ENCODE measurements at places on chromosomes 1 and 21.

- DNase-seq, result no peak
Measured at GRCh38 chr1:218817691-218818465, 355.8 kb upstream of the LYPLAL1 start.

GRCh38 chr21:17455451-17455850, 57.4 kb upstream of the CXADR start:
- DNase-seq, result no peak

GRCh38 chr21:30058928-30059327, 107.7 kb downstream of the CLDN17 start:
- DNase-seq, result no peak

DNA sequence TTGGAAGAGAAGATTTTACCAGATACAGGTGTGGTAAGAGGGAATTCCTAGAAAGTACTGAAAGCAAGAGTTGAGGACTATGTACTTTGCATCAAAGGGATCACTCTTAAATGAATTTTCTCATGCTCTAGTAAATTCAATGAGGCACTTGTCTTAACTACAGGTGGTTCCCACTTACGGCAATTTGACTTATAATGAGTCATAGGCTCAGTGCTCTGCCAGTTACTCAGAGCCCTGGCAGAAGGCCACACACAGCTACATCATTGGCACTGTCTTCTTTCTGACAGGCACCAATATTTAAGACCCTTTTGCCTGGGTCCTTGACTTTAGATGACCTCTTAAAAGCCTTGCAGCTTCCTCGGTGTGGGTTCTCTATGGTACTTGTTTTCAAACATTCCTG, 15.9 kb upstream of the ADAMTS5 start:
- DNase-seq, result no peak

DNA sequence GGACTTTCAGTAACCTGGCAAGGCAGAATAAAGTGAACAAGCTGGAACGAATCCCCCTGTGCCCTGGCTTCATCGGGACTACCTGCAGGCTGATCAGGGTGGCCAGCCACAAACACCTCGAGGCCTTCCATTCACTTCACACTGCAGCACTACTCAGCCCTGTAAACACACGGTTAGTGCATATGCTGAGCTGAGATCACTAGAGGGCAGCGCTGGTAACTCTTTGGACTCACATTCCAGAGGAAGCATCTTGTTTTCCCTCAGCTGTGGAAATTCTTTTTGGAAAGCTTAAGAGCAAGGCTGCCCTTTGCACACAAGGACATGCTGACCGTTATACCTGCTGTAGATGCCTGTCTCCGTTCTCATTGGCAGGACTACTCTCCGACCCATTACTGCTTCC, 32.1 kb downstream of the PCSK9 start:
- DNase-seq, result no peak

DNA sequence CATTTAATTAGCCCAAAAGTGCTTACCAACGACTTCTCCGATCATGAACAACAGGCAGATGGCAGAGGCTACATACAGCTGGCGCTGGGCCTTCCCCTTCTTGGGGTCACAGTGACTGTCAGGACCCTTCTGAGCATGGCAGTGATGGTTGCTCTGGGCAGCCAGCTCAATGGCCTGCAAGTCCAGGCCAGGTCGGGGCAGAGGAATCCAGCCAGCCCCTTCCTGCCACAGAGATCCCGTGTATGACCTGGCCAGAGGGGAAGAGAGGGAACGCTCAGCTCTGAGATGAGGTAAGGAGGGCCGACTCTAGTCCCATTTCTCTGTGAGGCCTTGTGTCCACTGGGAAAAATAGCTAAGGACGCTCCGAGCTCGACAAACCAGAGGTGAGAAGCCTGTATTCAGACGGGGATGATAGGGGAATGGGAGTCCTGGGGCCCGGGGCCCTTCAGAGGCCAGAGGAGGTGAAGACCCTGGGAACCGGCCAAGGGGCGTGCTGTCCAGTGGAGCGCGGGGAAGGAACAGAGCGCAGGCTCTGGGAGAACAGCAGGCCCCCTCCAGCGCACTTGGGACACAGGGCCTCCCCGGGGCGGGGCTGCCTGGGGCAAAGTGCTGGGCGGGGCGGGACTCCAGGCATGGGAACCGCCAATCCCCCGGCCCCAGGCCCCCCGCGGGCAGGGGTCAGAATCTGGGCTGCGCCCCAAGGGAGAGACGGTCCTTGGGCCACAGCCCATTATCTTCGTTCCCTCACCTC, 772 bp downstream of the SLC30A2 start:
- no peak for DNase-seq

DNA sequence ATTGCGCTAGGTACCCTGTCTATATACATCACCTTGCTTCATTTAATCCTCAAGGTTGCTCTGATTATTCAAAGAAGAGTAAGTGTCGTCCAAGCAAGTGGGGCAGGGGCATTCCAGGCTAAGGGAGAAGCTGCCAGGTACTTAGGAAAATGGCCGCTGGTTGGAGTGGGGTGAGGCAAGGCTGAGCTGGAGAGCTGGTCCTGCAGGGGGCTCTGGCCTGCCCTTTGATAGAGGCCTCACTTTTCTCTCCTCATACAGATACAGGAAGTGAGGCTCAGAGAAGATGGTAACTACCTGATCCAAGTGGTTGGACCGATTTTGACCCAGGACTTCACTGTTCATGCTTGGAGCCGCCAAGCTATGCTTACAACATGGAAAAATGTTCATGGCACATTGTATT, 86.9 kb upstream of the ZBTB40 start:
- no peak for DNase-seq

- no peak for DNase-seq
Measured at GRCh38 chr1:167052389-167052788, 37.8 kb downstream of the GPA33 start.

GRCh38 chr1:54391450-54392209, 14.6 kb downstream of the SSBP3 start:
- DNase-seq, result no peak

GRCh38 chr1:159925719-159926078, 392 bp upstream of the TAGLN2 start:
- no peak for DNase-seq

DNA sequence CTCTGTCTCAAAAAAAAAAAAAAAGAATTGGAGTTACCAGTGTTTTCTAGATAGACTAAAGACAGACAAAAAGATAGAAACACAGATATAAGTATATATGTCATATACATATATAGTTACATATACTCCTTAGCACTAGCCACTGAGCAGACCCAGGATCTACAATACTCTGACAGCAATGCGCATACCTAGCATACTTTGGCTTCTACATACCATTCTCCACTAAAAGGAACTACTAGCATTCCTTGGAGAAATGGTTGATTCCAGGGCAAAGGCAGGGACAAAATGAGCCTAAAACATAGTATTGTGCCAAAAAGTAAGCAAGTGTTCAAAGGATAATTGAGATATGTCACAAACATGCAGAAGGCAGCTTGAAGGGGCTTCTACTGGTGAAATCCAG, 22.7 kb downstream of the SYNJ1 start:
- DNase-seq, result no peak

DNA sequence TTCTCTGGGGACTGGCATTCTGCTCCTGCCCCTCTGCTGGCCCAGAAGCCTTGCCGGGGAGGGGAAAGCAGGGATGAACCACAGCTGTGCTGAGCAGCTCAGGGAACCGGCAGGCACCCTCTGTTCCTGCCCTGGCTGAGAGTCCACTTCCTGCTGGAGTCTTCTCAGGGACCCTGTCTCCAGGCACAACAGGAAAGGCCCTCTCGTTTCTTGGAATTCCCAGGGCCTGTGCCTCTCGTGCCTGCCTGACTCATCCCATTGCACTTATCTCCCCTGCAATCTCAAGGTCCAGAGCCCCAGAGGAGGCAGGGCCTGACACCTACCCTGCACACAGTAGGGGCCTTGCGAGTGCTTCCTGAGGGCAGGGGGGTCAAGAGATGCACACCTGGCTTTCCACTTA, 1.1 kb upstream of the EDN2 start:
- no peak for DNase-seq

GRCh38 chr1:62530516-62531154, 66.7 kb upstream of the ANGPTL3 start:
- no peak for DNase-seq

GRCh38 chr1:236762410-236762809, 32.7 kb upstream of the MTR start:
- no peak for DNase-seq

GRCh38 chr1:101407505-101408211, 170.8 kb downstream of the S1PR1 start:
- no peak for DNase-seq

DNA sequence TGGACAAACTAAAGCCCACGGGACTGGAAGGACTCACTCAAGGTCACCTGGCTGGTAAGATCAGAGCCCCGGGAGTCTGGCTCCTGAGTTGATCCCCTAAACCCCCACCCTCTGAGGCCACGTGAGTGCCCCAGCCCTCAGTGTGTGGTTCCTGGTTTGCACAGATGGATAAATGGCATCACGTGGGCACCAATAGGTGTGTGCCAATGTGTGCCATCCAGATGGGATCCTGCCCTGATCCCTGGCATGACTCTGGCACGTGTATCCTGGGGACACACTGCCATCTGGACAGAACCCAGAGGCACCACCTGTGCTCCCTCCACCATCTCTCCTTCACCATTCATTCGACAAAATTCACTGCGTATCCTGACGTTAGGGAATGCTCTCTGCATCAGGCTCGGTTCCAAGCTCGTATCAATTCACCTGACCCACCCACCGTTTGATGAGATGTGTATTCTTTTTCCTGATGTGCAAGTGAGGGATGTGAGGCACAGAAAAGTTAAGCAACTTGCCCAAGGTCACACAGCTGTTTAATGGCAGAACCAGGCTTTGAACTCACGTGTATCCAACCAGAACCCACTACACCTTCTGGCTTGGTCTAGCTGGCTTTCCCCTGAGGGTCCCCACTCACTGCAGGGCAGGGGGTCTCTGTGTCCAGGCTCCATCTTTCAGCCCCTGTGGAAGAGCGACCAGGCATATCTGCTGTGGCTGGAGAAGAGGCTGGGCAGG, 49.8 kb upstream of the PAX7 start:
- DNase-seq, result no peak

- DNase-seq, result no peak
Measured at GRCh38 chr21:46078322-46078977, 19.5 kb upstream of the COL6A2 start.

DNA sequence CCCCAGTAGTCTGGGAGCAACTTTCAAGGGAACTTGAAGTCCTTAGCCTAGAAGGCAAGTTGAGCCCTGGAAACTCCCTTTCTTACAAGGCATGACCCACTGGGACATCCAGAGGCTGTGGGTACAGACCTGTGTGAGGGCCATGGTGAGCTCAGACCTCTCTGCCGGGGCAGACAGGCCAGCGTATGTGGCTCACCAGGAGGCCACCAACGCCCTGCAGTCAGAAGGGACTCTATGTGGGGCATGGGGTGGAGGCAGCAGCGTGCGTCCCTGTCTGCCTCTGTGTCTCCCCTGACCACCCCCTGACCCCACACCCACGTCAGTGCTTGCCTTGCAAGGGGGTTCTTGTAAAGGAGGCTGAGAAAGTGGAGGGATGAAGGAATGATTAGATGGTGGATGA, 10.8 kb downstream of the COQ8A start:
- DNase-seq, result no peak

DNA sequence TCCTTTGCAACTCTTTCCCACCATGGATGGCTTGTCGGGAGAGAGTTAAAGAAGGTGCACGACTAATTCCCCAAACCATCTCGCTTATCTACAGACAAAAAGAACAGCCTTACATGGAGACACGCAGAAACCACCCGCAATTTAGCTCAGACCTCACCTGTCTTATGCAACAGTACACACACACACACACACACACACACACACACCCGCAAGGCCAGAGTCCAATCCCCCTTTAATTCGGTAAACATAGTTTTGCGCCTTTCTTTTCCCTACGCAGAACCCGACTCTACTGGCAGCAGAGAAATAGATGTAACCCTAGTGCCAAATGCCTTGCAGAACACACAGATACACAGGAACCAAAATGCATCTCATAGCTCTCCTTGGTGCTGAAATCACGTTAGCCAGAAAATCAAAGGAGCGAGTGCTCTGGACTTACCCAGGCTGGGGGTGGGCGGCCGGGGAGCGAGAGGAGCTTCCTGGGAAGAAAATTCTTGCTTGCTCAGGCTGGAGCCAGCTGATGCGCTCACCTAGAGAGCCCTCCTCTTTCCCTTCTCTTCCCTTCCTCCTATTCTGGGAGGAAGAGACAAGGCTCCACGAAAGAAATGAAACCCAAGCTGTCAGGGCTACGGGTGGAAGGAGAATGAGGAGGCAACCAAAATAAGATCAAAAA, 470 bp downstream of the TNR start:
- no peak for DNase-seq

- DNase-seq, result no peak
Measured at GRCh38 chr21:25857308-25858074, 122.7 kb downstream of the GABPA start.

DNA sequence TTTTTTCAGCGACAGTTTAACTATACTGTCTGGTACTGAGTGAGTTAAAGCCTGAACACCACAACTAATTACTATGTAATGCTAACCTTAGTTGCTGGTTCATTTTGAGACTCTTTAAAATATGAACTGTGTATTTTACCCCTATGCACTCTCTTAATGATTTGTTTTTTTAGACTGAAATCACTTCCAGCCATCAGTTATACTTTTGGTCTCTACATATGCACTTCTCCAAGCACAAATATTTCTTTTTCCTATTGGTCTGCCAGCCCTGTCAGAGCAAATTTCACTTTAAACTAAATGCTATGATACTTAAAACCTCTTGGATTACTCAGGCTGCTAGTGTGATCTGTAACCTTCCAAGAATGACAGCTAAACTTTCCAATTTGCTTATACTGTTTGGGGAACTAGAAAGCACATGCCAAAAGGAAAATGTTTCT, 38.1 kb upstream of the SCYL3 start:
- DNase-seq, result no peak

GRCh38 chr1:18901952-18902522, 318 bp downstream of the ALDH4A1 start:
- DNase-seq, result no peak

- no peak for DNase-seq
Measured at GRCh38 chr1:45442272-45442671, 48.7 kb downstream of the TESK2 start.

DNA sequence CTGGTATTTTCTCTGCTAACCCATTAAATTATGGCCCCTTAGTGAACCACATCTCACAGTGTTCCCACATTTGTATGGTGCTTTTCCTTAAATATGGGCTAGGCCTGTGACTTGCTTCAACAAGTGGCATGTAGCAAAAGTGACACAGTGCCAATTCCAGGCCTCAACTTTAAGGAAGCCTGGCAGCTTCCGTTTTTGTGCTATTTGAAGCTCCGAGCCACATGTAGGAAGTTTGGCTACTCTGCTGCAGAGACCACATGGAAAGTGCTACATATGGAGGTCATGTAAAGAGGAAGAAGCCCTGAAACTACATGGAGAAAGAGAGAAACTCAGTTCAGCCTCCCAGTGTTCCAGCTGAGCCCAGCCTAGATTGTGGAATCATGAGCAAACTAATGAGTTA, 28.5 kb upstream of the DR1 start:
- DNase-seq, result no peak

GRCh38 chr21:40166291-40166843, 299.1 kb downstream of the PCP4 start:
- no peak for DNase-seq

All from stimulated activated CD8-positive, alpha-beta memory T cell treated with anti-CD3 and anti-CD28 coated beads, Interleukin-4, amount 100 ng/mL, for 1 hour (primary cell).